ENCODE measurements at places on chromosomes 5 and 9. TPM values are rescaled to one million over a fixed set of nuclear protein-coding genes. Genes with fewer than 3 reads are reported as not detected.

DNA sequence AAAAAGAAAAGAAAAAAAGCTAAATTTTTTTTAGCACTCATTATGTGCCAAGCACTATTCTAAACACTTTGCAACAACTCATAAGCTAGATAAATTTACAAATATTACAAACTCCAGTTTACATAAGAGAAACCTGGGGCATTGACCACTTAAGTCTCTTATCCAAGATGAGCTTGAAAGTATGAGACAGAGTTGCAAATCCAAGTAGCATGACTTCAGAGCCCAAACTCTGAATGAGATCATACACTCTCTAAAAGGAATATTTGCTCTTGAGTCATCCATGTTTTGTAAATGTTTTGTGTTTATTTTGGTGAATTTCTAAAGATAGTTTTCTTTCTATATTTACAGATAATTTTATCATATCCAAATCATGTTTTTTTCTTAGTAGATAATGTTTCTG is 4.0 kb upstream of the SHOC1 start:
- no peak for DNase-seq

DNA sequence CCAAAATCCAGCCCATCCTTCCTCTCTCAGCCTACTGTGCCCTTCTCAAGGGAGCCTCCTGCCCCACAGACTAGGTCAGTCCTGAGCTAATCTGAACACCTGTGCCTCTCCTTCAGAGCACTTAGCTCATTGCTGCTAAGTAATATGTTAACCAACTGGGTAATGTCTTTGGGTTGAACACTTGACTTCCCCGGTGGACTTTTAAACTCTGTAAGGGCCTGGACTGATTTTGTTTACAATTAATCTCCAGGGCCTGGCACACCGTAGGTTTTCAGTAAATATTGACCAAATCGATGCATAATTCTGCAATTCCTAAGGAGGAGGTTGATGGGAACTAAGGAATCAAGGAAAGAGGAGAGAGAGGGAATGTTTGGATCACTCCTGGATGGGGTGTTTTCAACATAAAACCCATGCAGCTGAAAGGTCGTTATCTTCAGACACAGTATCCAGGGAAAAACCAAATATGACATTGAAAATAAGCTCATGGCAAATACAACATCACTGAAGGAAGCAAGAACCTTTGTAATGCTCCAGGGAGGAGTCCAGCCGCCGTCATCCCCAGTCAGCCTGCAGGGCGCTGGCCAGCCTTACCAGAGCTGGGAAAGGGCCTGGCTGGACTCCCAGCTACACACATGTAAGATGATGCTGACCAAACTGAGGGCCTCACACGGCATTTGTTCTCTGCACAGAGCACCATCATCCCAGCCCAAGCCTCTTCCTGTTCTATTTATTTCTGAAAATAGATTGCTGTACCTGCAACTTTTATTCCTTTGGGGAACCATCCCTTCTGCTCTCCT is 166.3 kb downstream of the C5orf15 start:
- no peak for DNase-seq

The IL13 gene
- total RNA-seq: not detected

GRCh38 chr9:87063871-87064270 is 116.6 kb upstream of the GAS1 start:
- no peak for DNase-seq

The ADAMTS2 gene
- 7.0 TPM for total RNA-seq

GRCh38 chr5:178590141-178590923 is at the start of gene COL23A1:
Gene COL23A1, minus strand, starts transcription at chr5:178590393.
- no peak for DNase-seq

- no peak for DNase-seq
These were observed at the start of gene PAPPA for GRCh38 chr9:116153765-116154333. Gene PAPPA, plus strand, starts transcription at chr9:116153791. Its CDS starts 382 bp downstream, at chr9:116154173.

DNA sequence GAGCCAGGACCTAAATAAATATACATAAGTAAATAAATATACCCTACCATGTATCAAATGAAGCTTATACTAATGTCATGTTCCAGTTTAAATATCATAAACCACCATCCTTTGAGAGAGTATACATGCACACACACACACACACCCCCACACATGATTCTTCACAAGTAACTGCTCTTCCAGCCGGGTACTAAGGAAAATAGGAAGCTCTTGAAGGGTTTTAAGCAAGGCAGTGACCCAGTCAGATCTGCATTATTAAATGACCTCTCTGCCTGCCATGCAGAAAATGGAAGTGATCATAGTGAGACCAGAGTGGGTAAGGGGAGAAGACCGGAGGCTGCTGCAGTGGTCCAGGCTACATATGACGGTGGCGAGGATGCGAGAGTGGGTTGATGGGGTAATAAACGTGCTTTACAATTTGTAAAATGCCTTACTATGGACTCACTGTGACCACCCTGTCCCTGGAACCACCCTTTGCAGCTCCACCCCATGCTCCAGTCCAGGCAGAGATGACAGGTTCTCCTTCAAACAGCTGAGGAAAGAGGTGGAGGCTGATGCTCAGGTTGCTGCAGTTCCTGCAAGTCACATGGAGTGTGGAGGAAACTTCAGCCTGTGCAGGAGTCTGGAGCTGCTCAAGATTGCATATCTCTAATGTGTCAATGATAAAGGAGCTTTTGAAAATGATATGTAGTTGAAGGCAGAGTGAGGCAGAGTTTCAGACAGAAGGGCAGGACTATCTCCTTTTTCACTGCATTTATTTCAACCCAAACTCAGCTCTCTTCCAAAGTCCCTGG is 38.8 kb upstream of the NDFIP1 start:
- DNase-seq: no peak

Measured in esophagus squamous epithelium (tissue), 5 donors.